Natural killer cell treated with Interleukin-12 subunit alpha and Interleukin-12 subunit beta and Interleukin-15 and Interleukin-18, amount 100 ng/mL, for 72 hours (primary cell): ENCODE measurements at places on chromosomes 7 and 10. TPM values are rescaled to one million over a fixed set of nuclear protein-coding genes. Genes with fewer than 3 reads are reported as not detected.

- peak overlapping the region; percentile 45 for H3K4me3 ChIP-seq
- no peaks in the 10 kb centered on the region for H3K27me3 ChIP-seq
- peaks cover 21% of the 10 kb centered on the region for H3K4me1 ChIP-seq
- H3K27ac ChIP-seq = no peak overlapping the region
- no peak for DNase-seq
Measured at GRCh38 chr7:1741751-1742554, 71.9 kb downstream of the ELFN1 start.

DNA sequence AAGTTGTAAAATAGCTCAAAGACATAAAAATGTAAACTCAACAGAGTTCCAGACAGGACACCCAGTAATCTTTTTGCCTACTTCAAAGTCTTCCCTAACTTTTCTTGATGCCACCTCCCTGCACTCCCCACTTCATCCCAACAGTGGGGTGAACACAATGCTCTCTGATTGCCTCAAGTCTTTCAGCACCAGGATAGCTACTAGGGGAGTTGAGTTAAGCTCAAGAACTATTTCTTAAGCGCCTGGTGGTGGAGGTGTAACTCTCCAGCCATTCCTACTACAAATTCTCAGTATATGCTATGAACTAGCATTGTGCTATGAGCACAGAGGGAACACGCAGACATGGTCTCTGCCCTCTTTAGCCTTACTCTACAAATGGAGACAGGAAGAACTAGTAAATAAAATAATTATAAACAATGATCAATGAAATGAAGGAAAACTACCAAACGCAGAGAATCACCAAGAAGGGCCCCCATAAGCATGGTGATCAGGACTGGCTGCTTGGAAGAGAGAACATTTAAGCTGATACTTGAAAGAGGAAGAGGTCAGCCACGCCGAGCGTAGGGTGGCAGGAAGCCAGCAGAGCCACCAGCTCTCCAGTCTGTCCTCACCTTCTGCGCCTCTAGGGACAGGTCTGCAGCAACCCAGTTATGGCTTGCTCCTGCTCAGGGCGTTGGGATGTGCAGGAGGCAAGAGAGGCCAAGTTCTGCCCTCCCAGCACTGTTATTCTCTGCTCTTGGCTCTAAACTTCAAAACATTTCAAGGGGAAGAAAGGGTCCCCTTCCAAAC is 16.7 kb upstream of the FRA10AC1 start:
- no peaks in the 10 kb centered on the region for H3K4me1 ChIP-seq
- no peaks in the 10 kb centered on the region for H3K36me3 ChIP-seq
- no peak overlapping the region for H3K27ac ChIP-seq
- H3K4me3 ChIP-seq = no peak overlapping the region

TMEM273 gene
- 86.0 TPM for total RNA-seq

ATOH7 gene
- total RNA-seq = not detected

GRCh38 chr10:75403939-75404814 is 2.6 kb upstream of the ZNF503 start:
- DNase-seq = no peak
- no peaks in the 10 kb centered on the region for H3K36me3 ChIP-seq
- peak overlapping the region; percentile 34 for H3K4me3 ChIP-seq
- peaks cover 39% of the 10 kb centered on the region for H3K27me3 ChIP-seq

GRCh38 chr7:139515266-139515665 is 8.2 kb upstream of the CLEC2L start:
- H3K27me3 ChIP-seq = peaks cover 2% of the 10 kb centered on the region
- H3K36me3 ChIP-seq = no peaks in the 10 kb centered on the region
- no peaks in the 10 kb centered on the region for H3K4me1 ChIP-seq
- no peak overlapping the region for H3K4me3 ChIP-seq
- H3K27ac ChIP-seq = no peak overlapping the region

GRCh38 chr10:49271346-49271745 is 27.6 kb upstream of the C10orf71 start:
- peaks cover 8% of the 10 kb centered on the region for H3K36me3 ChIP-seq
- H3K4me3 ChIP-seq = no peak overlapping the region
- no peak for DNase-seq
- no peaks in the 10 kb centered on the region for H3K27me3 ChIP-seq
- H3K4me1 ChIP-seq = peaks cover 31% of the 10 kb centered on the region
- H3K27ac ChIP-seq = no peak overlapping the region

DNA sequence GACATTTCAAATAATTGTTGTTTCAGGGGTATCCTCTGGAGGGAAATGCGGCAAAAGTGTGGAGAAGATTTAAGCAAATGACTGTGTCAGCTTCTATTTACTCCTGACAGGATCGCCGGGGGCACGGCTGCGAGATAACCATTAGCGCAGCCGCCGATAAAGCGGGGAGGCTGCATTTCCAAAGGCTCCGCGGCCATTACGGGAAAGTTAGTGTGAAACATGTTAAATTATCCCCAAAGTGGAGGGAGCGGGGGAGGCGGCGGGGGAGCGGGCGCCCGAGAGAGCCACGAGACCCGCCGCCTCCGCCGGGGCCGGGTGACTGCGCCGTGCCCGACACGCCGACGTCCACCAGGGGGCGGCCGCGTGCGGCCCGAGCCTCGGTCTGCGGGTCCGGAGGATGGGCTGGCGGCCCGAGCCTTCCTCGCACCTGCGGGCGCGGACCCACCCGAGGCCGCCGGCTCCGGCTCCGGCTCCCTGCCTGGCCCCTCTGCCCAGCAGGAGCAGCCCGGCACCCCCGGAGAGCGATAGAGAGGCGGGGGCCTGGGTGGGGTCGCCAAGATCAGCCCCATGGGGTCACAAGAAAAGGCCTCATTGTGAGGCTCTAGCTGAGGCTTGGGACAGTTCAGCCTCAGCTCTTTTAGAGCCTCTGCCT is 74.4 kb upstream of the PAX2 start:
- no peaks in the 10 kb centered on the region for H3K36me3 ChIP-seq
- DNase-seq = peak; percentile 72
- no peak overlapping the region for H3K4me3 ChIP-seq
- H3K27ac ChIP-seq = no peak overlapping the region
- peaks cover 49% of the 10 kb centered on the region for H3K27me3 ChIP-seq

DNA sequence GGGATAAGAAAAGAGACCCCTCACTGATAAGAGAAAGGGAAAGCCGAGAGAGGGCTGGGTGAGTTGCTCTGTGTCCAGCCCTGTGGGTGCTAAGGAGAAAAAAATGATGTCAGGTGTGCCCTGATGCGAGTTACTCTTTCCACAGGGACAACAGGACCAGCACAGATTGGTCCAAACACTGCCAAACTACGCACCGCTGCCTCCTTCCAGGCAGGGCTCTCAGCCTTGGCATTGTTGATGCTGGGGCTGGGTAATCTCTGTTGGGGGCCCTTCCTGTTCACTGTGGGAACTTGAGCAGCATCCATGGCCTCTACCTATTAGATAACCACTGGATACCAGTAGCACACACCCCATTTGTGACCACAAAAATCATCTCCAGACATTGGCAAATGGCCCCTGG is 10.3 kb upstream of the ATP6V0E2 start:
- H3K27ac ChIP-seq = no peak overlapping the region
- no peaks in the 10 kb centered on the region for H3K36me3 ChIP-seq
- DNase-seq = no peak
- H3K4me1 ChIP-seq = peaks cover 12% of the 10 kb centered on the region

RBP3 gene
- total RNA-seq = not detected

GRCh38 chr10:120455004-120455403 is 2.0 kb upstream of the PLPP4 start:
- no peak overlapping the region for H3K27ac ChIP-seq
- H3K27me3 ChIP-seq = peaks cover 39% of the 10 kb centered on the region
- no peak for DNase-seq

DNA sequence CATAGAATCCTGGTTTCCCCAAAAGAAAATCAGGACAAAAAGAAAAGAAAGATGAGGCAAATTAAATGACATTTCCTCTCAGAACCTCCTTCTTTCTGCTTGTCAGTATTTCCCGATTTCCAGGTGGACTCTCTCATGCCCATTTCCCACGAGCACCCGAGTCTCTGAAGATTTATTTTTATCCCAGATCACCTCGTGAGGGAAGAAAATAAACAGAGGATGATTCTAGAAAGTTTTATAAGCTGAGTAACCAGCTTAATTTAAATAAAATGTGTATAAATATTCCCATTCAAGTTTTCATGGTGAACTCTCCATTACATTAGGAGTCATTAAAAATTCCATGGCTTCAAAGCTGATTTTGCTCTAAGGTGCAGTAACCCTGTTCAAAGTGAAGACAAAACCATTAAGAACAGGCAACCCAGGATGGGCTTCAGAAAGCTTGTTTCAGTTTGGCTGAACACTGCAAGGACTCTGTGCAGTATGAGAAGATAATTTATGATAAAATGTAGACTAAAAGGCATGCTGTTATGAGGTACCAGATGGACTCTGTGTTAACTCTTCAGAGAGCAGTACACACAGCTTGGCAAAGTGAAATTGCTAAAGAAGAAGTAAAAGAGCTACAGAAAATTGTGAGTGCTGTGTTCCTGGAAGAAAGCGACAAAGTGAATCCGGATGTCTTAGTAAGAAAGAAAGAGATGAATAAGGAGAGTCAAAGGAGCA is 521.3 kb upstream of the LRRN3 start:
- H3K4me3 ChIP-seq = no peak overlapping the region
- no peak for DNase-seq
- H3K4me1 ChIP-seq = no peaks in the 10 kb centered on the region
- H3K27me3 ChIP-seq = no peaks in the 10 kb centered on the region
- peaks cover 6% of the 10 kb centered on the region for H3K36me3 ChIP-seq

GRCh38 chr7:33694006-33694405 is 211.3 kb upstream of the BMPER start:
- H3K36me3 ChIP-seq = peaks cover 15% of the 10 kb centered on the region
- no peaks in the 10 kb centered on the region for H3K27me3 ChIP-seq
- no peak overlapping the region for H3K4me3 ChIP-seq
- peaks cover 20% of the 10 kb centered on the region for H3K4me1 ChIP-seq

DNA sequence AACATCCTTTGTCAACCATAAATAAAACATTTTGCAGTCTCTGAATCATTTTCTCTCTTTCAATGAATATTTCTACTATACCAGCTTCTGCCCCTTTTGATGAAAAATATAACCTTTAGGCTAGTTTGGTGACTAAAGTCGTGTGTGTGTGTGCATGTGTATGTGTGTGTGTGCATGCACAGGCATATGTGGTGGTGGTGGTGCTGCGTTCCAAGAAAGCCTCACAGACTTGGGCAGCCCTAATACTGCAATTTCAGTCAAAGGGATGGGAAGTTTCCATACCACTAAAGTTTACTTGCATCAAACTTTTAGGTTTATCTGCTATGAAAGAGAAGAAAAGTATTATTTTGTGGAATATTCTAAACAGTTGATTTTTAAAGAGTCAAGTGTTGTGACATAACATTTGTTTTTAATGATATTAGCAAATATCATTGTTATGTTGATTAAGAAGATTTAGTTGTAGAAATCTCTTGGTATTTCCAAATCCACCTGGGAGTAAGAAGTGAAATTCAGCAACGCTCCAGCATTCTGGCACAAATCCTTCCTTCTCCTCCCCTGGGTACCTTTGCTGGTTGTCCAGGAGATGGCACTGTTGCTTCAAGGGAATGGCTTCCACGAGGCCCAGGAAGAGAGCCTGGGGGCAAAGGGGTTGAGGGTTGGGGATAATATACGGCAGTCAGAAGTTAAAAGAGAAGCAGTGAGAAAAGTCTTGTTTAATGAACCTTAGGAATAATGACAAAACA is 41.5 kb downstream of the ASB4 start:
- no peaks in the 10 kb centered on the region for H3K36me3 ChIP-seq
- DNase-seq = no peak
- no peak overlapping the region for H3K27ac ChIP-seq
- peaks cover 16% of the 10 kb centered on the region for H3K27me3 ChIP-seq
- no peak overlapping the region for H3K4me3 ChIP-seq

GRCh38 chr10:130440494-130440893 is 304.3 kb downstream of the GLRX3 start:
- no peaks in the 10 kb centered on the region for H3K4me1 ChIP-seq
- no peaks in the 10 kb centered on the region for H3K36me3 ChIP-seq
- peaks cover 16% of the 10 kb centered on the region for H3K27me3 ChIP-seq
- no peak overlapping the region for H3K4me3 ChIP-seq
- H3K27ac ChIP-seq = no peak overlapping the region

DNA sequence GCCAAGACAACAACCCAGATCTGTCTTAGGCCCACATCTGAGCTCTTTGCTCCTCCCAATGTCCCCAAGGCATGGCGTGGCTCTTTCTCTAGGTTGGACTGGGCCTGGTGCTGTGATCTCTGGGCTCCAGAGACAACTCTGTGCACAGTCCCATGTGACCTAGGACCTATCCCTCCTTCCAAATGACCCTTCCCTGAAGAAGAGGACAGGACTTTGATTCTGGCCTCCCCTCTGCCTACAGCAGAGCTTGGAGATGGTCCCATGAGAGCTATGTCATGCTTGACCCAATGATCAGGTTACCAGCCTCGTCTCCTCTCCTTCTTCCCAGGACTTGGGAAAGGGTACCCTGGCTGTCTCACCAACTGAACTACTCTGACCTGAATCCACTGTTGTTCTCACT is 296.3 kb upstream of the GALNT17 start:
- no peak overlapping the region for H3K4me3 ChIP-seq
- no peaks in the 10 kb centered on the region for H3K4me1 ChIP-seq
- H3K27me3 ChIP-seq = peaks cover 8% of the 10 kb centered on the region
- no peak overlapping the region for H3K27ac ChIP-seq
- no peak for DNase-seq

GRCh38 chr7:56019501-56019900 is 31.7 kb downstream of the PSPH start:
- no peak overlapping the region for H3K27ac ChIP-seq
- H3K4me3 ChIP-seq = no peak overlapping the region
- H3K27me3 ChIP-seq = no peaks in the 10 kb centered on the region
- DNase-seq = no peak
- no peaks in the 10 kb centered on the region for H3K4me1 ChIP-seq

- H3K4me3 ChIP-seq = no peak overlapping the region
- H3K36me3 ChIP-seq = no peaks in the 10 kb centered on the region
- H3K27me3 ChIP-seq = no peaks in the 10 kb centered on the region
- H3K4me1 ChIP-seq = no peaks in the 10 kb centered on the region
- DNase-seq = no peak
Measured at GRCh38 chr10:36021096-36021495, 379.0 kb upstream of the FZD8 start.
